ENCODE measurements at places on chromosomes 12 and 14.

DNA sequence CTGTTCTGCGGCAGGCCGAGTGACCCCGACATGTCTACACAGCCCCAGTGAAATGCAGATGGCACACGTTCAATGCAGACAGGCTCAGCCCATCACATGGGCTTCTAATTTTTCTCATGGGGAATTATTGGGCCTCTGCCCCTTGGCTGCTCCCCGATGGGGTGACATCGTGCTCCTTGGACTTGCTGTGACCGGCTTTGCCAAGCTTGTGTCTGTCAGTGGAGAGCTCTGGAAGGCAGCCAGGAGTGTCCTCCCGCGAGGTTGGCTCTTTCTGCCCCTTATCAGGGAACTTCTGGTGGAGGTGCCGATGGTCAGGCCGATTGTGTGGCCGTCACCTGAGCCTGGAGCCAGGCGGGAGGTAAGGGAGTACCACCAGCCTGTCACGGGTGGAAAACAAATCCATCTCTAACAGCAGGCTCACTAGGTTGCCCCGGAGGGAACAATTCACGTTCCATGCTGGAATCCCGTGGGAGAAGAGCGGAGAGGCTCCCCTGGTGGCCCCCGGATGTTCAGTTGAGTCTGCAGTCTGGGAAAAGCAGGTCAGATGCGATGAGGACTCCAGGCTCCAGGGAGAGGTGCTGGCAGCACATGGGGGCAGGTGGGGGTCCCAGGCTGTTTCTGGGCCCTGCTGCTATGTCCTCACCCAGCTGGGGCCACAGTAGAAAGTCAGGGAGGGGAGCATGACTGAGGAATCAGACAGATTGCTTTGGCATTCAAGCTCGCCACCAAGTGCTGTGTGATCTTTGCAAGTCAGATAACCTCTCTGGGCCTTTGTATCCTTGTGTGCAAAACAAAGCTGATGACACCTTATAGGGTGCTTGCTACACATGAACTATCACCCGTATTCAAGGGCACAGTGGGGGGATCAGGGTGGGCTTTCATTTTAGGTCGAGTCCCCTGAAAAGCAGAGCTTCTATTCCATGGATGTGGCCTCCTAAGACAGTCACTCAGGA is 43.2 kb upstream of the EML1 start:
- DNase-seq, result no peak

DNA sequence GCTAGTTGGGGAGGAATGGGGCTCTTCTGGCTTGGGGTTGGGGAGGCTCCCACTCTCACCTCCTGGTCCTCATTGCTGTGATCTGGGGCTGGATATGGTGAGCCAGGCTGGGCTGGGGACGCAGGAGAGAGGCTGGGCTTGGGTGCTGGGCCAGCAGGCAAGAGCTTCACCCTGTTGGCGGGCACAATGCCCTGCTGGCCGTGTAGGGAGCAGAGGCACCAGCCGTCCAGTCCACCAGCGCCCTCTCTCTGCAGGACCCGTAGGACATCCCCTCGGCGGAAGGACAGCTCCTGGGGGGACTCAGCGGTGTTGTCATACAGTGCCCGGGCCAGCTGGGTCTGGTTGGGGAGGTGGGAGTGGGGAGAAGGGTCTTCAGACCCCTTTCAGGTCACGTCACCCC is 4.5 kb downstream of the EFS start:
- DNase-seq, result no peak

GRCh38 chr12:77442633-77443032 is 377.3 kb upstream of the E2F7 start:
- DNase-seq, result no peak

DNA sequence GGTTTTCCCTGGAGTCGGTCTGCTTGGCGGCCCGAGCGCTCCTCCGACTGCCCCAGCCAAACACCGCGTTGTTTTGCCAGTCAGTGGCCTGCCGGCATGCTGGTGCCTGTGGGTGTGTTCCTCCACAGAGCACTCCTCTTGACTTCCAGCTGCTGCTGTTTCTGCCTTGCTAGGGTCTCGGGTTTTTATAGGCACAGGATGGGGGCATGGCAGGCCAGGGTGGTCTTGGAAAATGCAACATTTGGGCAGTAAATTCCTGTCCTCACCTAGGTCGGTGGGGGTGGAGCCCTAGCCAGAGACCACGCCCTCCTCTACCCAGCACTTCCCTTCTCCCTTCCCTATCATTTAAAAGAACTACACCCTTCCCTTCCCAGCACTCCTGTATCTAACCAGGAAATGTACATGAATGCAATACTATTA is 34.7 kb upstream of the VASH1 start:
- DNase-seq, result no peak

DNA sequence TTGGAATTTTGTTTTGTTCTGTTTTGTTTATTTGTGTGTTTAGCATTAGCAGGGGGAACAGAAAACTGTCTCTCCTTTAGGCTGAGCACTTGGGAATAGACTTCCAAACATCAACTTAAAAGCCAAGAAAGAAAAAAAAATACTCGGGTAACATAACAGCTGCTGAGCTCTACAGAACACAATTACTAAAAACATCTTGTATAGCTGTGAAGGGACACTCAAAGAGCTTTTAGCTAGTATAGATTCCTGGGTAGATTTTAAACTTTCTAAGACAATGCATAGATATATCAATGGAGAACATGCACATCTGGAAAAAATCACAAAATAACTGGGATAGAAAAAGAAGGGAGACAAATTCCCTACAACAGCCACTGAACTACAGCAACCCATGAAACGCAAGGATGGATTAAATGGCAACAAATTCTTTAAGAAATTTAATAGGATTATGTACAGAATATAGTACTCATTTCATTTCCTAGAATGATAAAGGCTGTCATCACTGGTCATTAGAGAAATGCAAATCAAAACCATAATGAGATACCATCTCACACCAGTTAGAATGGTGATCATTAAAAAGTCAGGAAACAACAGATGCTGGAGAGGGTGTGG is 174.3 kb upstream of the KRR1 start:
- DNase-seq, result no peak

DNA sequence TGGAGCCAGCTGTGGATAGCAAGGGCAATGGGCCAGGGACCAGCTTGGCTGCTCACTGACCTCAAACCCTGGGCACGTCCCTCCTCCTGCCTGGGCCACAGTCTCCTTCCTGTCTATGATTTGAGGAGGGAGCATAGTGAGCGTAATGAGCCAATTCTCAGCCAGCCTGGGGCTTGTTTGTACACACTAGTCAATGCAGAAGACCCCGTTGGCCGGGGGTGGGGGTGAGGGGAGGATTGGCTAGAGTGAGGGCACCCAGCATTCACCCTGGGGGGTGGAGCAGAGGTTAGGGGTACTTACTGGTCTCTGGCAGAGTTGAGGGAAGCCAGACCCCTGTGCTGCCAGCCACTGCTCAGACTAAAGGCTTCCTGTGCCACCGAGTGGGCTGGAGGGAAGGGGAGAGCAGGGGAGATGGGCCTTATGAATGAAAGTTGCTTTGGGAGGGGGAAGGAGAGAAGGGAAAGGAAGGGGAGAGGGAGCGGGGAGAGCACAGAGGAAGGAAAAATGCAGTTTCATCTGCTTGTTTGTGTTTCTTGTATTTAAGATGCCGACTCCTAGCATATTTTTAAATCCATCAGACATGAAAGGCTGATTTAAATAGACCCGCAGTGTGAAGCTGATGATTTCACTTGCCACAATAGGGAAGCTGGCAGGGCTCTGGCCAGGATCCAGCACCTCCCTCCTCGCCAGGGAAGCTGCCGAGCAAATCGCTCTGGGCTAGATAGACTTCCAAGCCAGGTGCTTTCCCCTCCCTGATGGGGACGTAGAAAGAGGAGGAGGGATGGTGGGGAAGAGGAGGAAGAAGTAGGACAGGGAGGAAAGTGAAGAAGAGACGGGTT is 114.0 kb downstream of the PRMT8 start:
- no peak for DNase-seq

GRCh38 chr12:107094183-107094448 is 767 bp upstream of the CRY1 start:
- no peak for DNase-seq

GRCh38 chr14:65351493-65352194 is 60.9 kb upstream of the FUT8 start:
- DNase-seq, result no peak

DNA sequence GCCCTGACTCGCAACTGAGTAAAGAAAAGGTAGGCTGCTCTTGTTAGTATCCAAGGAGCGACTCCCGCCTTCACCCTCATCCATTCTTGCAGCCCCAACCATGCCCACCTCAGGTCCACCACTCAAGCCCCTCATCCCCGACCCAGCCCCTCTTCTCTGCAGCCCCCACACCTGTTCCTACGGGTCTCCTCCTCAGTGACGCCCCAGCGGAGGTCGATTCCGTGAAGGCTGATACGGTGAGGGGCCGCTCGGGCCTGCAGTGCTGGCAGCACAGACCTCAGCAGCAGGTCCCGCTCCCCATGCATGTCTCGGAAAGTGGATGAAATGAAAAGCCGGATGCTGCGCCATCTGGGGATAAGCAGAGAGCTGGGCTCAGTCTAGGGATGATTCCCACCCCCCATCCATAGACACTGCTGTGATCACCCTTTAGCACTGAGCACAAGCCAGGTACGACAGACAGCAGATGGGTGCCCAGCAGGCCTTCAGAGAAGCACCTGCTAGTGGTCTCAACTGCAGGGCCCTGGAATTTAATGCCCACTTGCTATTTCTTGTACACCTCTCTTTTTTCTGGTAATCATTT is 26.9 kb downstream of the TEP1 start:
- DNase-seq, result no peak

DNA sequence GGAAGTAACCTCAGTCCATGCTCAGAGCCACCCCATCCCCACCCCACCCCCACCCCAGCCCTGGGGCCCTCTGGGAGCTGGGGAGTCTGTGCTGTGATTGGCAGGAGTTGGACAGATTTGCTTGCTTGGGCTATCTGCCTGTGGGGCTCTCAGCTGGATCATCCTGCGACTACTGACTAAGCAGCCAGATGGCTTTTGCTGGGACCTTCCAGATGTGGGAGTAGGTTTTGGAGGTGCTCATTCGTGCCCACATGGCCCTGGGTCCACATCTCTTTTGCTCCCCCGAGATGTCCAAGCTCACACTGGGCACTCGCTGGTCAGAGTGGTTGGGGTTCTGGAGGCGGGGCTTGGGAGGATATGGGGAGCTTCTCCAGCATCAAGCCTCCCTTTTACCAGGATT is 138.9 kb downstream of the TSPAN9 start:
- DNase-seq, result no peak

DNA sequence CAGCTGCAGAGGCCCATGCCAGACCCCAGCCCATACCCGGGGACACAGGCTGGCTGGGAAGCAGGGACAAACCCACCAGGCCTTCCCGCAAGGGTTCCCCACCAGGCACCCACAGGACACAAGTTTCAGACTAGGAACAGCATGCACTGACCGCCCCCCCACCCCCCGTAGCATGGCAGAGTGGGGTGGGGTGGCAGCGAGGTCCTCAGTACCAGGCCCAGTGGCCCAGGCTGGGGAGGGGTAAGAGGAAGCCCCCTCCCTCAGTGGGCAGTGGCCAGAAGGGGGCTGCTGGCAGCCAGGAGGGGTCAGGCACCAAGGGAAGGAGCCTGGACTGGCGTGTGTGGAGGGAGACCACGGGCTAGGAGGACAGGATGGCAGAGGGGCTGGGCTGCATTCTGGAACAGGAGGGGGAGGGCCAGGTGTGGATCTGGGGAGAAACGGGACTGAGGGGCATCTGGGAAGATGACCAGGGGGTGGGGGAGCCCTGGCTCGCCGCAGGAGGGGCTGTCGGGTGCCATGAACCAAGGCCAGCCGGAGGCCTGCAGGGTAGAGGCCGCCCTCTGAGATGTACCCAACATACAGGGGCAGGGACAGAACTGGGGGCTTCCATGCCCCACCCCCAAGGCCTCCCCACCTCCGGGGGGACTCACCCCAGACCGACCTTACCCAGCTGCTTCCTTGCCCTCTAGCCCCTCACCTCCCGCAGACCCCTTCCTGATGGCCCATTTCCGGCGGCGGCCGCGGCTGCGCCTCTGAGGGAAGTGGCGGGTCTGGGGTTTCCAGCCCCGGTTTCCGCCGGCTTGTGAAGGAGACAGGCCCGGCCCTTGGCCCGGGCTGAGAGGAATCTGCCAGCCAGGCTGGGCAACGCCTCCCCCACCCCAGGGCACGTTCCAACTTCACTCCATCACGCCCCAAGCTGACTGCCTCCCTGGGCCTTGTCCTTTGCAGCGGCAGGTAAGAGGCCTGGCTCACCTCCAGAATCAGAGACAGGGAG is 5.6 kb upstream of the JAG2 start:
- DNase-seq, result peak; percentile 64

- DNase-seq, result peak; percentile 75
Measured at GRCh38 chr14:98198385-98198784, 1073.6 kb downstream of the BCL11B start.

GRCh38 chr12:119803381-119803791 is 73.7 kb downstream of the CIT start:
- DNase-seq, result no peak

DNA sequence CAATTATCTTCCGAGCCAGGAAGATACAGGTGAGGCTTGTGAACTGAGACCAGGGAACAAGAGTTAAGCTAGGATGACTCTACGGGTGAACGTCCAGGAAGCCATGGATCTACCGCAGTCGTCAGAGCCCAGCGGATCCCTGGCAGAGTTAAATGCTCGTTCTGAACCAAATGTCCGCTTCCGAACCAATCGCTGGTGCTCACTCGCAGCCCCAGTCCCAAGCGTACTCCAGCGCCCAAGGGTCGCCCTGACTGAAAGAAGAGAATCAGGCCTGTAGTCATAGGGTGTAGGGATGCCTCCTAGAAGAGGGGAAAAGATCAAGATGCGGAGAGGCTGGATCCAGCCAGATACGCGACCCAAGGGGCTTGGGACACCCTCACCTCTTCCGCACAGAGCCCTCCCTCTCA is 283 bp downstream of the VIPAS39 start:
- DNase-seq, result no peak

DNA sequence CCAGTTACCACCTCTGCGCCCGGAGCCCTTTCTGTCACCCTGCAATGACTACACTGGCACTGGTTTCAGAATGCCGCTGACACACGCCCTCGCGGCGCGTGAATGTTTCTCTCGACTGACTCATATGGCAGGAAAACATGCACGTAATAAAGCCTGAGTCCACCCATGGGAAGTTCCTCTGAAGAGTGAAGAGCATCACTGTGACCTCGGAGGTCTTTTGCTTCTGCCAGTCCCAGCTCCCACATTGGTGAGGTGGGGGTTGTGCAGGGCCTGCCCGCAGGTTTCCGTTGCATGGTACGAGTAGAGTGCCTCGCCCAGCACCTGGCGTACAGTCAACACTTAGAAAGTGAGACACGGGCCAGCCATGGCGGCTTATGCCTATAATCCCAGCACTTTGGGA is 11.1 kb upstream of the SLC6A12 start:
- DNase-seq, result no peak

DNA sequence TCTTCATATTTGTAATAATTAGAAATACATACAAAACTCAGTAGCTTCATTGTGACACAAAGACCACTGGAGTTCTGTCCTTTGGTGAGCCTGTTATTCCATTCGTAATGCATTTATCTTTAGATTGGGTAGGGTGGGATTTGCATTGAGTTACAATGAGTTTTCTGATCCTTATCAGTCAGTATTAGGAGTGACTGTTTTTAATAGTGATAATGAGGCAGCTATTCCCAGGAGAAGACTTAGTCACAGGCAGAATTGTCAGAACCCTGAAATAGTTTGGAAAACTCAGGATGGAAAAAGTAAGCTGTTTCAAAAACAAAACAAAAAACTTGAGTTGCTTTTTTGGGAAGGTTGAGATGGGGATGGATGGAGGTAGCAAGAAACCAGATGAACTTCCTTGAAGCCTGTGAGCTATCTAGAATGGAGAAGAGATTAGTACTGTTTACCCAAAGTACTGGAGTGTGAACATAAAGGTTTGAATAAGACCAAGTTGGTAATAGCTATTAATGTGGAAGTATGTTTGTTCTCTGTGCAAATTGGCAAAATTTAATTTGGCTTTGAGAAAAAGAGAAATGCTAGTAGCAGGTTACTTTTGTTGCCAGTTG is 38.6 kb downstream of the FBXO34 start:
- DNase-seq, result no peak
